ENCODE measurements at places on chromosomes 7 and 10.

GRCh38 chr10:110881905-110882304 is 10.2 kb downstream of the PDCD4 start:
- DNase-seq, result no peak

DNA sequence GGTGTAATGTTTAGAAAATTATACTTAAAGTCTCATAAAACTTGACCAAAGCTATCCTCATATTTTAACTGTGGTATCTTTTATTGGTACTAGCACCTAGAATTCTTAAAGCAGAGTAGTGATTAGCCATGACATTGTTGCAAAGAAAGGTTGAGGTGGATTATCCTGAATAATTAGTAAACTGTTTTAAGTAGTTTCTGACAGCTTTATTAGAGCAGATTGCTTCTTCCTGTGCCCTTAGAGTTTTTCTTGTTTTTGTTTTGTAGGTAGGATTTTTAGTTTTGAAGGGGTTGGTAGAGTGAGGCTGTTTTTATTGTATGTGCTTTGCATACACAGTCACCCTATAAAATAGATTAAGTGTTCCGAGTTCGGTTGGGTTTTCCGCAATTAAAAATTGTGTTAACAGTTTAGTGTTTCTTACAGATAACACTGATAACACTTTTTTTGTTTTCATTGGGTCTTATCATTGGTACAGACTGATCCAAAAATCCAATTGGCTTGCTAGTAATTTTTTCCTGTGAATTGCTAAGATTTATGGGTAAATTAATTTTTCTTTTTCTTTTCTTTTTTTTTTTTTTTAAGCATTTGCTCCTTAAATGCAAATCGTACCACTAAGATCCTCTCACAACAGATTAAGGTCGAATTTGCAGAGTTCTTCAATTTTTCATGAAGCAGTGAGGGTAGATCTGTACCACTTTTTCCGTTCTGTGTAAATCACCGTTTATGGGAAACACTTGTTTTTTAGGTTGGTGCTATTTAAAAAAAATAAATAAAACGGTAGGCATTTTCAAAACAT is 2.1 kb upstream of the PBLD start:
- no peak for DNase-seq

DNA sequence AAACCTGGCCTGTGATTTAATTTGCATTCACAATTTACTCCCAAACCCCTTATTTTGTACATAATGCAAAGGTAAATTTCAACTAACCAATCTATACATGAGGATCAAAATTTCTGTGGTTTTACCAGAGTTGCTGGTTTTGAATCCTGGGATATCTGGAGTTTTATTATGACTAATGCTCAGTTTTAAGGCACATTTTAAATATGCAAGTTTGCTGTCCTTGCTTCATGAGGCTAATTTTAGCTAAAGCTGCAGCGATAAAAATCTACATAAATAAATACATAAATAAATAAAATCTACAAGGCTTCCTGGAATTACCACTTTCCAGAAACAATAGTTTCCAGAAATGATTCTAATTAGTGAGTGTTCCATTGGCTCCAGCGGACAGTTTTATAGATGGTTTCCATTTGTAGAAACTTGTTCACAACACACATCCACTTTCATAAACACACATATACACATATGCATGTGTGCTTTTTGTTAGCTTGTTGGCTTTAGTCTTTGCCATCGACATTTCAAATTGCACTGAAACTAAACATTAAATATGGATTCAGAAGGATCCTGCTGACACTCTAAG is 339.5 kb upstream of the NRP1 start:
- DNase-seq, result no peak

DNA sequence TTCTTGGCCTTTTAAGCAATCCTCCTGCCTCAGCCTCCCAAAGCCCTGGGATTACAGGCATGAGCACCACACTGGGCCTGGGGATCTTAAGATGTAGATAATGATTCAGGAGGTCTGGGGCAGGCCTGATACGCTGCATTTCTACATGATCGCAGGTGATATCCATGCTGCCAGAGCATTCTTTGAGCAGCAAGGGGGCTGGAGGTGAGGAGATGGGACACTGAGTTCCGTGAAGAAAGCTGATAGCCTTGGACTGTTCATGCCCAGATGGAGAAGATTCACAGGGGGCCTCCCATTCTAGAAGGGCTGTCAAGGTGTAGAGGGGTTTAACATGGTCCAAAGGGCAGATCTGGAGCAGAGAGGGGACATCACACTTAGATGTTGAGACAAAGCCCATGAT is 480.3 kb downstream of the RPS24 start:
- no peak for DNase-seq

All from HS-5 (cell line).